DMS79 (cell line): ENCODE measurements at places on chromosomes 5 and 9.

DNA sequence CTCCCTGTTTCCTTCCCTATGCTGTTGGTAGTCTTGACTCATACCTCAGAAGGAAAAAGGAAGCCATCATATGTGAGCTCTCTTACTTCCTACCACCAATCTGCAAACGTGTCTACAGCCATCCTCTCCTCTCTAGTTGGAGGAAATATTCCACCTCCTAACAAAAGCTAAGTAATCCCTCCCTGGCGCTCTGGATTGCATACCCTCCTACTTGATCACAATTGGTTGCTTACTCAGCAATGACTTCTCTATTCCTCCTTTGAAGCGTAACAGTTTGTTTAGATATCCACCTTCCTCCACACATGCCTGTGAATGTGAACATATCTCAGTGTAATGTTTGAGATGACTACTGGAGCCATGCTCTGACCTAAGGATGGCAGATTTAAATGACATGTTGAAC, 18.2 kb downstream of the RUSC2 start:
- DNase-seq: no peak

DNA sequence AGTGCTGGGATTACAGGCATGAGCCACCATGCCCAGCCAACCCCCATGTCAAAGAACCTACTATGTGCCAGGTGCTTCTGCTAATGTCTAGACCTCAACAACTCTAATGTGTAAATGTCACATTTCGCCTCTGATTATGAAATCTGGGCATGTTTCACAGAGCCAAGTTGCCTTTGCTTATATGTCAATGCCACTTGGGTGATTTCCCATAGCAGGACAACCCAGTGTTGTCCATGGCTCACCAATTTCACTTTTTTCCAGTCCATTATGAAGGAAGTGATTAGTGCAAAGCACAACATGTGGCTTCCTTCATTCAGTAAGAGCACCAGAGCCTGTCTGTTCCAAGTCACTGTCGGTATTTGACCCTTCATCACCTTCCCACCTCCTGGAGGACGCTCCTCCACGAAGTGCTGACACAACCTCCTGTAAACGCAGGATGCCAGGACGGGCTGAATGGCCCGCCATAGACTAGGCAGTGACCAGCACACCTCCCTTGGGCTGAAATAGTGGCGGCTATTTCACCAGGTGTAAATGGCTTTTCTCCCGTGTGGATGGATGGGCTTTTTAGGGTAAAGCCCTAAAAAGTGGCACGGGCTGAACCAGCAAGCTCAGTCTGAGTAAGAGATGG, 962 bp upstream of the PKN3 start:
- DNase-seq: no peak

DNA sequence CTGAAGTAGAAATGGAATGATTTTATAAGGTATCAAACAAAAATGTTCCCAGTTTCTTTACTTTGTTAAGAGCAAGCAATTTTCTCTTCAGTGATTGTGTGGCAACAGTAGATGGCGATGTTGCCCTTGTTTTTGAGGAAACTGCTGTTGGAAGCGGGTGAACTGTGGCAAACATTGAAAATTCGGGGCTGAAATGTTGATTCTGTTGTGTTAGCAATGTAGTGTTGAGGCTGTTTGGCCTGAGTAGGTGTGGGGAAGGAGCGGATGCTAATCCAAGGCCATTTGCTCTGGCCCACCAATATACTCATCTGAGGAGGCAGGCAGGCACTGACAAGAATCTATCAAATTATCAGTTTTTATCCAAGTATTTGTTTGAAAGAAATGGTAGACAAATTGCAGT, 129.8 kb downstream of the SLC12A2 start:
- no peak for DNase-seq

GRCh38 chr9:2229109-2229721, 214.1 kb downstream of the SMARCA2 start:
- no peak for DNase-seq

GRCh38 chr5:169826618-169827017, 153.7 kb downstream of the INSYN2B start:
- no peak for DNase-seq

DNA sequence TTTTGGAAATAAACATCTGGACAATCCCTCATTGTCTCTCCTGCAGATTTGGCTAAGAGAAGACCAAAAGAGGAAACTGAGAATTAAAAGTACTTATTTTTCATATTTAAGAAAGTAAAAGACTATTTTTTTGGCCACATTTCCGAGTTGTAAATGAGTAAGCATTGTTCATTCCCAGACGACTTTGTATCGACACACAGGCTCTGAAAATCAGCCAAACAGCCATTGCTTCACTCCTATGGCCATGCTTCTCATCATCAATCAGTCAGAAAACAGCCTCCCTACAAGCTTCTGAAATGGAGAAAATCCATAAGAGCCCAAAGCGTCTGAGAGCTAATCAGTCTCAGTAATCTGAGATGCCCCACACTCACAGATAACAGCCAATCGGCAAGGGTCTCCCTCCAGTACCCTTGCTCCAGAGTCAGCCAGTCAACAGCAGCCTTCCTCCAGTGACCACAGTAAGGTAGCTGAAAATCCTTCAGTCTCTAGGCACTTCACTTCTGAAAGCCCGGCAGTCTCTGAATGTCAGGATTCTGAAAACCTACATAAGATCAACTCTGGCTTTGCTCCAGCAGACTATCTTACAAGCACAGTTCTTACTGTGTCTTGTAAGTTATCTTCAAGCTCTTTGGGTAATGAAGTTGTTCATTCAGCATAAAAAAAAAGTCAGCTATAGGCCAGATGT, 30.9 kb downstream of the CDO1 start:
- DNase-seq: no peak

- no peak for DNase-seq
Observed at GRCh38 chr9:1129382-1129781, 79.2 kb downstream of the DMRT2 start.

DNA sequence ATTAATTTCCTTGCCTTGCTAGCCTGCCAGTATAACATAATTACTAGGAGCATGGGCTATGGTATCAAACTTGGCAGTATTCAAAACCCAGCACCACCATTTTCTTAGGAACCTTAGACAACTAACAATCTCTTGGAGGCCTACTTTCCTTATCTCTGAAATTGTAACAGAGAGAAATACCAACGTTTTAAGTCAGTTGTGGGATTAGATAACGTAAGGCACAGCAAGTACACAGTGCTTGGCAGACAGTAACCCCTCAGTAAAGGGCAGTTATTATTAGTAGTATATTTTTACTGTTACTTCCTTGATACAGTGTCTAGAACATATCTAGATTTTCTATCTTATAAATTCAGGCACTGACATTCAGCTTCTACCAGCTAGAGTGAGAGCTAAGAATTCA, 309.6 kb downstream of the ACTL7B start:
- no peak for DNase-seq

DNA sequence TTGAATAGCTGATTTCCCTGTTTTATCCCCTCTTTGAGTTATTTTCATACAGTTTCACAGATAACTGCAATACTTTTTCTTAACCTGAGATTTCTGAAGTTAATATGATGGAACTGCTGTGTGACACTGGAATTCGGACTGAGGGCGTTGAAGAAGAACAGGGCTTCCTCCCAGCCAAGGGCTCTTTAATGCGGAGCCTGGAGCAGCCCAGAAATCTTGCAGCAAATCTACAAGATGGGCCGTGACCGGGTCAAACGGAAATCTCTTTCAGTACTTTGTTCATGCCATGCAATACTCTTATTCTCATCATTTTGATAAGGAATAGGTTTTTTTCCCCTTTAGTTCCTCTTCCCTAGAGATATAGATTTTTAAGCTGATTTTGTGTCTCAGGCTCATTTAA, 236.8 kb upstream of the IRX4 start:
- no peak for DNase-seq
